Activated CD4-positive, alpha-beta memory T cell treated with anti-CD3 and anti-CD28 coated beads for 36 hours (primary cell): ENCODE measurements at places on chromosomes 16 and 17.

- no peak for DNase-seq
These were observed 23.7 kb downstream of the CNGB1 start for GRCh38 chr16:57947261-57947660.

DNA sequence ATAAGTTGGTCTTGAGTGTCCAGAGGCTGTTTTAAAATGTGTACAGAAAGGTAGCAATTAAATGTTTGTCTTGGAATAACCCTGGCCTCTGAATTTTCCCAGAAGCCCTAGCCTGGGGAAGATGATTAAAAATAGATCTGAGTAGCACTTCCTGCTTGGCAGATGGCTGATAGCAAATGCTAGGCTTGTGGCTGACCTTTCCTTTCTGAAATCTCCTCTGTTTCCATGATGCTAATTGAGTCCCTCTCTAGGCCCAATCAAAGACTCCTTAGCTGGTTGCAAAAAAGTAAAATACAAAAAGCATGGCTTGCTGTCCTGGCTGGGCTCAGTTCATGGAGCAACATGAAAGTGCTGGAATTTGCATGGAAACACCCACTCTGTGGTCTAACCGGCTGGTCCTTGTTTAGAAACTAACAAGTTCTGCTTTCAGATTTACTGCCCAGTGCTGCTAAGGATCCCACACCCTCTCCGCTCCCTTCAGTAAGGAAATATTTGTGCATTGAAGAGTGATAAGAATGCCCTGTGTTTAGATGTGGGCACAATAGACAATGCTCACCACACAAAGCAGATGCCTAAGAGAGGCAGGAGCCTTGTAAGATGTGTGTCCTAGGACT lies 40.8 kb downstream of the YPEL2 start:
- DNase-seq, result no peak

DNA sequence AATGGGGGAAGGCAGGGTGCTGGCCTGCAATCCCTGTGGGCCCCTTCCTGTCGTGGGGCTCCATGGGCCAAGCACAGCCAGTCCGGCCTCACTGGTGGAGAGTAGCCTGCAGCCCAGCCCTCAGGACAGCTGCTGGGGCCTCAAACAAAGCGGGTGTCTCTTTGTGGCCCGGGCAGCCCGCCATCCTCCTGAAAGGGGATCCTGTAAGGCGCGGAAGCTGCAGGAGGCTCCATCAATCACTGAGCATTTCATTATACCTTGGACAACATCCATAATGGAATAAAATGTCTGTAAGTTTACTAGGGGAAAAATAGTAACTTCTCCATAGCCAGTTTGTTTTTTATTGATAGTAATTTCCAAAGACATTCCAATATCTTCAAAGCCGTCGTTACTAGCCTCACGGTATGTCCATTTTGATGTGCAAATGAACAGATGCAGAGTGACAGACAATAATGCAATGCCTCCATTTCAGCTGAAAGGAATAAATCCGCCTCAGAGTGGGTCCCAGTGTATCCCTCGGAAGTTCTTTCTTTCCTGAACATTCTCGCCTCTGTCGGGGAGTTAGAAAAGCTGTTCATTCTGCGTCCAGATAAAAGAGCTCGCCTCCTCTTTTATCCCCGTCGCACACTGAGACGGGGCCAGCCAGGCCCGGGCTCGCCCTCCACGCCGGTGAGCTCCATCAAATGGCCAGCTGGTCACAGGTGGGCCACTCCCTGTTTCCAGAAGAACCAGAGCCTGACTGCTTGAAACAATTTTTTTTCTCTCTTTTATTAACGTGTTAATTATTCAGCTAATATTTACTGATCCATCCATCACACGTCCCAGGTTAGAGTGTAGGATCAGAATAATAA lies 14.4 kb downstream of the WSCD1 start:
- DNase-seq, result no peak

GRCh38 chr17:901964-902363 lies 77.6 kb downstream of the NXN start:
- no peak for DNase-seq

- peak; percentile 90 for DNase-seq
These were observed 5.1 kb upstream of the NME4 start for GRCh38 chr16:391885-392335.

DNA sequence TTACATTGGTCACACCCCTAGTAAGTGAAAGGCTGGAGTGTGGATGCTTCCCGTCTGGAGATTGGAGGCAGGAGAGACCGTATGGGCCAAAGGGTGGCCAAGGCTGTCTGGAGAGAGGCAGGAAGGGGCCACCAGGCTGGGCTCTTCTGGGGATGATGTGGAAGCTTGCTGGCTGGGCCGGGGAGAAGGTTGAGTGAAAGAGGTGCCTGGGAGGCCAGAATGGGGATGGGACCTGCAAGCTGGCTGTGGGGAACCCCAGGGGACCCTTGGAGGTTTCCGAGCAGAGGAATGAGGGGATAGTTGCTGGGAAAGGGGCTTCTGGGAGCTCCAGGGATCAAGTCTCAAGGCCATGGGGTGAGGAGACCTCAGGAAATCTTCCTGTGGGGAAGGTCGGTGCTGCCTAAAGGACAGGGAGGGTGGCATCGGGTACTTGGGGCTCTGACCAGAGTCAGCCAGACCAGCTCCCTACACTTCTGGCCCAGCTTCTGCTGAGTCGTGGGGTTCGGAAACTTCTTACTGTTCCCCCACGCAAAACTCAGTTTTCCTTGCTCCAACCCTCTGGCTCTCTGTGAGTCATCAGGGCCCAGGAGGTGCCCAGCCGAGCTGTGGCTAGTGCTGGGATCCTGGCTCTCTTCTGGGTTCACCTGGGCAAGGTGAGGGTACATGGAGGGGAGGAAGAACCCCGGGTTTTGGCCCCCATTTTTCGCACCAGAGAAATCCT lies 3.1 kb downstream of the MRC2 start:
- DNase-seq, result no peak

DNA sequence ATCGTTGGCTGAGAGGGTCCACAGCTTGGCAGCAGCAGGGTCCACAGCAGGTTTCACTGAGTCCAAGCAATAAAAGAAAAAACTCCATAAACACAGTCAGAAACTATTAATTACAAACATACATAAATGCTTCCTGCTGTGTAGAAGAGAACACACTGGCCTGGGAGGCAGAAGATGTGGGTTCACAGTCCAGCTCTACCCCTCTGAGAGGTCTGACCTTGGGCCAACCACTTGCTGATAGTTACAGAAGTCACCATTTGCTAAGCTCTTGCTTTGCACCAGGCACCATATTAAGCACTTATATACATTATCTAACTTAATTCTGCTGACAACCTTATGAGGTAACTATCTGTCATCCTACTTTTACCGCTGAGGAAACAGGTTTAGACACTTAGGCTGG lies 14.7 kb downstream of the CIAPIN1 start:
- DNase-seq, result no peak

- no peak for DNase-seq
These were observed 63.2 kb upstream of the MARCHF10 start for GRCh38 chr17:62871291-62871690.

- DNase-seq, result no peak
These were observed 269.7 kb downstream of the CBLN1 start for GRCh38 chr16:49011901-49012300.

GRCh38 chr16:29745853-29746345 lies at the start of gene C16orf54:
Gene C16orf54 (minus strand): TSS chr16:29745990. CDS start chr16:29744951, 1,039 bp downstream.
- DNase-seq, result peak; percentile 97

GRCh38 chr16:4101421-4102219 lies 14.6 kb downstream of the ADCY9 start:
- no peak for DNase-seq

- no peak for DNase-seq
These were observed 25.7 kb downstream of the CHD9 start for GRCh38 chr16:53080345-53081031.

DNA sequence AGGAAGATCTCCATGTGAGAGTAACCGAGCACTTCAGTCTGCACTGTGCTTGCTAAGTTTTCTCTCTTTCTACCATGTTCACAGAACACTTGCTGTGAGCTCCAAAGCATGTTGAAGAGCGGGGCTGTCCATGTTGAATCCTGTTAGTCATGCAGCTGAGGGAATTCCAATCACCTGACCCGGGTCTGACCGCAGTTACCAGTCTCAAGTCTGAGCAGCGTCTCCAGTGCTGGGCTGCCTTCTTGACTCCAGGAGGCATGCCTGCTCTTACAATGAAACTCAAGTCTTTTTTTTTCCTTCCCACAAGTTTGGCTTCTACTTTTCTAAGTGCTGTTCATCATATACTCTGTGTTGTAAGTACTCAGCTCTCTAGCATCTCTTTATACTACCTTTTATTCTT lies 44.3 kb downstream of the HOXB1 start:
- DNase-seq, result no peak

GRCh38 chr17:82410014-82410716 lies 8.0 kb upstream of the HEXD start:
- DNase-seq, result no peak

DNA sequence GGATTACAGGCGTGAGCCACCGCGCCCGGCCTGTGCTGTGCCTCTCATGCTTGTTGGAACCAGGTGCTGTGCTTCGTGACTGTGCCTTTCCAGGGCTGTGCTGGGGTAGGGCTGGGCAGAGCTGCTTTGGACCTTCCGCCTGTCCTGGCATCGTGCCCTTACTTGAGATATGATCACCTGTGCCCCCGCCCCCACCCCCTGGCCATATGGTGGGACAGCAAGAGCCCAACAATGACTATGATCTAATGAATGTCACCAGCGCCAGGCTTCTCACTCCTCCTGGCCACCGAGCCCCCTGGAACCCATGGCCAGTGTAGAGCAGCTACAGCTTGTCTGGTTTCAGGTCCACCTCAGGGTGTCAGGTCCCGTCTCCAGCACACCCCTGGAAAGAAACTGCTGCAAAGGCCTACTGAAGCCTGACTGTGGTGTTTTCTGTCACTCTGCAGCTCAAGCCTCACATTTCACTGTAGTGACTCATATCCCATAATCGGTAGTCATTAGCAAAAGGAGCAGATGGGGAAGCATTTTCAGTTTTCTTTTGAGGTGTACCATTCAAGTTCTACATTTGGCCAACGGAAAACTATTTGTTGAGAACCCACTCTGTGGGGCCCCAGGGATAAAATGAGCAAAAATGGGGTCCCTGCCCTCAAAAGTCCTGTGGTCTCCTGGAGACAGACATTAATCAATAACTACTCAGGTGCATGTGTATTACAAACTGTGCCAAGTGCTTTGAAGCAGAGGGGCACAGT lies 22.1 kb downstream of the FCSK start:
- DNase-seq, result peak; percentile 78

DNA sequence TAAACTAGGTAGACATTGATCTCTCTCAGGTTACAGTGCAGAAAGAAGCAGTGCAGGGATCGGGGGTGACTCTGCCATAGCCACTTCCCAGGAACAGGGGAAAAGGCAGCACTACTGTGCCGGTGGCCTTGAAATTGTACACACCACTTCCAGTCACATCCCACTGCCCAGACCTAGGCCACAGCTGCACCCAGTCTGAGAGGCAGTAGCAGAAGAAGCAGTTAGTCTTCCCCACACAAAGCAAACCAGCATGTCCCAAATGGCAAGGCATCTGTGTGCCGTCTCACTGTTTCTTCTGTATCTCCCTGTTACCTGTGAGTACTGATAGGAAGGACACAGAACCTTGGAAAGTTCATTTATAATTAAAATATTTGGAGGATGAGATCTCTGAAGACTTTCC lies 47.0 kb downstream of the TMC6 start:
- DNase-seq, result no peak

DNA sequence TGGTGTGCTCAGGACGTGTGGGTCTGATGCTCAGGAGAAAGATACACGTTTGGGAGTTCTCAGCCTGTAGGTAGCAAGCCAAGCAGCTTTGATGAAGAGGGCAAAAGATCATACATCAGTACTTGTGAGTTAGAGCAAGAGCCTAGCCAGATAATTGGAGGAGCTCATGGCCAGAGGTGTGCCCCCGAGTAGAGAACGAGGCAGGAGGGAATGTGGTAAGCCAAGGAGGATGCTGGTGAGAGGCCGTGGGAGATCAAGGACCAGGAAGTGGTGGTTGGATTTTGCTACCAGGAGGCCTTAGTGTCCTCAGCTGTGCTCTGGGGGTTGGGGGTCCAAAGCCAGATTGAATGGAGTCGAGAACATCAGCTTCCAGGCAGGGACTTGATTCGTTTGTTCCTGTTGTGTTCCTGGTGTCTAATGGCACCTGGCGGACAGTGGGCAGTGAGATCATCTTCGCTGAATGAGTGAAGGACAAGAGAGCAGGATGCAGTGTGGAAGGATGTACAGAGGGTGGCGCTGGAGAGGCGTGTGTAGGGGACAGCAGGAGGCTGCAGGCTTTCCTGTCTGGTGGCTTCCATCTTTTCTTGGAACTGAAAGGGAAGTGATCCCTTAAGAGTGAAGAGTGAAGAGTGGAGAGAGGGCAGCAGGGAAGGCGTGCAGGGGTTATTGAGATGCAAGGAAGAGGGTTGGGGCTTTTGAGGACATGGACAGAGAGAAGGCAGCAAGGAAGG lies 11.6 kb downstream of the FBXL19 start:
- DNase-seq, result peak; percentile 74

GRCh38 chr16:72112452-72112792 lies 18.8 kb downstream of the DHX38 start:
- DNase-seq, result no peak

DNA sequence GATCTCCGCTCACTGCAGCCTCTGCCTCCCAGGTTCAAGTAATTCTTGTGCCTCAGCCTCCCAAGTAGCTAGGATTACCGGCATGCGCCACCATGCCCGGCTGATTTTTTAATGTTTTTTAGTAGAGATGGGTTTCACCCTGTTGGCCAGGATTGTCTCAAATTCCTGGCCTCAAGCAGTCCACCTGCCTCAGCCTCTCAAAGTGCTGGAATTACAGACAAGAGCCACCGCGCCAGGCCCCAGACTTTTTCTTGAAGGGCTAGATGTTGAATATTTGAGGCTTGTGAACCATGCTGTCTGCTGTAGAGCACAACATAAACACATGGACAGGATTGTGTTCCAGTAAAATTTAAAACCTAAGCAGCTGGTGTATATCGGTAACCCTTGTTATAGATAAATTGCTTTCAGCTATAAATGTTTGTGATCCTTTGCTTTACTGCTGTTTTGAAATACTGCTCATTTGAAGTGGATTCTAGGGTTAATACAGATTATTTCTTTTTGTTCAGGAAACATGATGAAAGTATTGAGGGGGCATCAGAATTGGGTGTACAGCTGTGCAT lies 12.4 kb downstream of the WSB1 start:
- DNase-seq, result no peak

GRCh38 chr16:67248401-67249177 lies at the start of gene SLC9A5:
Gene SLC9A5 (plus strand): TSS chr16:67248979. CDS start chr16:67249015, 36 bp downstream.
- peak; percentile 47 for DNase-seq

- peak; percentile 59 for DNase-seq
These were observed 11.1 kb downstream of the TNS4 start for GRCh38 chr17:40490289-40490853.

GRCh38 chr16:57585051-57585687 lies 42.7 kb downstream of the ADGRG5 start:
- DNase-seq, result no peak

DNA sequence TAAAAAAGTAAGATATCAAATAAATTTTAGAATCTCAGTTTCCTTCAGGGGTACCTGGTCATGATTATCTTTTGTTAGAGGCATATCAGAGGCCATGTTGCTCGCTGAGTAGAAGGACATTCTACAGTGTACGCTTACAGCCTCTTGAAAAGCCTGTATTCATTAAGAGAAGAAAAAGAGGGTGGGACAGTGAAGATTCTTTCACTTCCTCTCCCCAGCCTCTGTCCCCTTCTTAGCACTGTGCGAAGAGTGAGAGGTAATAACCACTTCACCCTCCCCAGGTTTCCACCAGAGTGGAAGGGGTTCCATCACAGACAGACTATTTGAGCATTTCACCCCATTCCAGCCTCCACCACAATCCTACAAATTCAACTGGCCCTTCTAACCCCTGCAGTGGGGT lies 4.8 kb upstream of the LPO start:
- no peak for DNase-seq

GRCh38 chr16:75754141-75754540 lies 27.9 kb upstream of the CPHXL start:
- DNase-seq, result no peak

- no peak for DNase-seq
These were observed 118.7 kb upstream of the NLRP1 start for GRCh38 chr17:5702951-5703510.
